NB4 (cell line): ENCODE measurements at places on chromosomes 2 and 18.

- no peak for DNase-seq
Measured at GRCh38 chr18:55559739-55560138, 28.3 kb downstream of the TCF4 start.

DNA sequence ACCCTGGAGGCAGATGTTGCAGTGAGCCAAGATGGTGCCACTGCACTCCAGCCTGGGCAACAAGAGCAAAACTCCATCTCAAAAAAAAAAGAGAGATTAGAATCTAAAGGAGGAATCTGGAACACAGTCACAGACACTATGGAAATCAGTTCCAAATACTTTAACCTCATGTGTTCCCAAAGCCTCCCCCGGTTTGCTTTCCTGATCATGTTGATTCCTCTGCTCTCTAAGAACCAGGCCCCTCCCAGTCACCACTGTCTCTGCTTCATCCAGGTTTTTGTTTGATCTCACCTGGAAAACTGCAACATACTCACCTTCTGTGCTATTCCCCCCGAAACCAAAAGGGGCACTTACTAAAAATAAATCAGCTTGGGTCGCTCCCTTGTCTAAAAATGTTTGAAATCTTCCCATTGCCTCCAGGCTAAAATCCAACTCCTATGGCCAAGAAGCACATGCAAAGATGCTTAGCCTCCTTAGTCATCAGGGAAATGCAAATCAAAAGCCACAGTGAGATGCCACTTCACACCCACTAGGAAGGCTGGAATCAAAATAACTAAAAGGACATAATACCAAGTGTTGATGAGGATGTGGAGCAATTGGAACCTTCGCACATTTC lies 6.2 kb upstream of the NEU2 start:
- DNase-seq = no peak

GRCh38 chr2:211867845-211868451 lies 670.7 kb downstream of the ERBB4 start:
- DNase-seq = peak; percentile 8

DNA sequence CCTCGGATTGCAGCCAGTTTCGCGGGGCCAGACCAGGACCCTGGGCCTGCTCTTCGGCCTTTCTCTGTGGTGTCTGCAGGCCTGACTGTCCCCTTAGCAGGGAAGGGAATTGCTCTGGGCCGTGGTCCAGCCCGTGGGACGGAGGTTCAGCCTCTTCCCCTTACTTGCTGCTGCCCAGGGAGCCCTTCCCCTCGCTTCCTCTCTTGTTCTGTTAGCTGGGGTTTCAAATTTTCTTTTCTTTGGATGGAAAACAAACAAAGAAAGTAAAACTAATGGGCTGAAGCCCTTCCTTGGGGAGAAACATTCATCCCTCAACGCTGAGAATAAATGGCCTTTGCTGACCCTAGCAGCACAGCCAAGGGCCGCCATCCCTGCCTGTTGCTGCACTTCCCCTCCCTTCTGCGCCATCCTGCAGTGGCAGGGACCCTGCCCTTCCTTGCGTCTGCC lies 52.4 kb downstream of the ASAP2 start:
- DNase-seq = peak; percentile 43

DNA sequence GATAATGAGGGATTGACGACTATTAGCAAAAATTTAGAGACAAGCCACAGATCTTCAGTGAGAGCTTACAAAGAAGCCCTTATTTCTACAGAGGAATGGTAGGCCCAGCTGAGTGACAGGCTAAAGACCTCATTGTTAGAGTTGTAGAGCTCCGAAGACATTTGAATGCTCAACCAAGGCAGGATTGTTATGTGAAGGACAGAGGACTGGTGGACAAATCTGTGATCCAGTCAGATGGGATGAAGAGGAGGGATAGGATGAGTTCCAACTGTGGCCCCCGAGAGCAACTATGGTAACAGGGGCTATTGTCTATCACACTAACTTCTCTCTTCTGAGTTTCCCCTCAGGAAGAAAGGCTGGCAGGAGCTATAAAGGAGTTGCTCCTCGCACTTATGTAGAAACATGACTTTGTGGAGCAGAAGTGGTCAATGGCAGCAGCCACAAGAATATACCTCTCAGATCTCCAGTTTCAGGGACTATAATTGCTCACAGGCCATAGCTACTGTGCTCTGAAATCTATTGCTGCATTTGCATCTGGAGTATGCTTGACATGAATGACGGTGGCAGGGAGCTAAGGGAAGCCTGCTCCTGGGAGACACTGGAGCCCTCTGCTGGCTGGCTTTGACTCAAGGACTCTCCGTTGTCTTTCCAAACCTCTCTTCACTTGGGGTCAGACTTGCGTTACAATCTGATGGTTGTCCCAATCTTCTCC lies 50.3 kb upstream of the GREB1L start:
- peak; percentile 67 for DNase-seq

DNA sequence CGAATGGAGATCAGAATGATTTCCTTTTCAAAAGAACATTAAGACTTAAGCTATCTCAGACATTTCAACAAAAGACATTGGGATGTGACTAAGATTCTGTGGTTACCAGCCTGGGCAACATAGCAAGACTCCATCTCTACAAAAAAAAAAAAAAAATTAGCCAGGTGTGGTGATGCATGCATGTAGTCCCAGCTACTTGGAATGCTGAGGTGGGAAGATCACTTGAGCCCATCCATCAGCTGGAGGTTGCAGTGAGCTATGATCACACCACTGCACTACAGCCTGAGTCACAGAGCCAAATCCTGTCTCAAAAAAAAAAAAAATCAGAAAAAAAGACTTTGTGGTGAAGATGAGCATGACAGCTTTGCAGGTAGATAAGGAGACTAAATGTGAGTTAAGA lies 12.8 kb downstream of the RNF103 start:
- no peak for DNase-seq

- no peak for DNase-seq
Measured at GRCh38 chr2:29478641-29479040, 363.4 kb downstream of the CLIP4 start.

- DNase-seq = no peak
Measured at GRCh38 chr2:120017201-120017600, 4.3 kb downstream of the EPB41L5 start.

DNA sequence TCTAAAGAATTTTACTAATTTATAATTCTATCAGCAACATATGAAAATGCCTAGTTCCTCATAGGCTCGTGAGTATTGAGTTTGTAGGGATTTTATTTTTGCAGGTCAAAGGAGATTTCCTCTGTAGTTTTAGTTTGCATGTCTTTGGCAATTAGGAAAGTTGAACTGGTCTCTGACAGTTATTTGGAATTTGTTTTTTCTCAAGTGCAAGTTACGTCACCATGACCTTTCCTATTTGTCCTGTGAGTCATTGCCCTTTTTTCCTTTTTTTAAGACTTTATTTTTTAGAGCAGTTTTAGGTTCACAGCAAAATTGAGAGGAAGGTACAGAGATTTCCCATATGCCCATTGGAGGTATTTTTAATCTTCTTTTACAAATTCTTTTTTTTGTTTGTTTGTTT lies 29.0 kb downstream of the RAMP1 start:
- peak; percentile 59 for DNase-seq

- DNase-seq = peak; percentile 73
Measured at GRCh38 chr18:24118750-24119577, 19.9 kb upstream of the CABYR start.

DNA sequence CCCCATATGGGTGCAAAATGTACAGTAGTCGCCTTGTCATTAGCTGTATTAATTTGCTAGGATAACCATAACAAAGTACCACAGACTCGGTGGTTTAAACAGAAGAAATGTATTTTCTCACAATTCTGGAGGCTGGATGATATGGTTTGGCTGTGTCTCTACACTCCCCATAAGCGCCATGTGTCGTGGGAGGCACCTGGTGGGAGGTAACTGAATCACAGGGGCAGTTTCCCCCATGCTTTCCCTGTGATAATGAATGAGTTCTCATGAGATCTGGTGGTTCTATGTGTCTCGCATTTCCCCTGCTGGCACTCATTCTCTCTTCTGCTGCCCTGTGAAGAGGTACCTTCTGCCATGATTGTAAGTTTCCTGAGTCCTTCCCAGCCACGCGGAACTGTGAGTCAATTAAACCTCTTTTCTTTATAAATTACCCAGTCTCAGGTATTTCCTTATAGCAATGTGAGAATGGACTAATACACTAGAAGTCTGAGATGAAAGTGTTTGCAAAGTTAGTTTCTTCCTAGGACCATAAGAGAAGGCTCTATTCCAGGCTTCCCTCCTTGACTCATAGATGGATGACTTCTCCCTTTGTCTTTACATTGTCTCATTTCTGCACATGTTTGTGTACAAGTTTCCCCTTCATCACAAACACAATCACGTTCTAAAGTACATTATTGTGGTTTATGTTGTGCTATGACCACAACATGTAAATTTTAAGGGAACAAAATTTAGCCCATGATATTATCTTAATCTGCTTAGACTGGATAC lies 1442.6 kb downstream of the SUCLG1 start:
- DNase-seq = no peak

DNA sequence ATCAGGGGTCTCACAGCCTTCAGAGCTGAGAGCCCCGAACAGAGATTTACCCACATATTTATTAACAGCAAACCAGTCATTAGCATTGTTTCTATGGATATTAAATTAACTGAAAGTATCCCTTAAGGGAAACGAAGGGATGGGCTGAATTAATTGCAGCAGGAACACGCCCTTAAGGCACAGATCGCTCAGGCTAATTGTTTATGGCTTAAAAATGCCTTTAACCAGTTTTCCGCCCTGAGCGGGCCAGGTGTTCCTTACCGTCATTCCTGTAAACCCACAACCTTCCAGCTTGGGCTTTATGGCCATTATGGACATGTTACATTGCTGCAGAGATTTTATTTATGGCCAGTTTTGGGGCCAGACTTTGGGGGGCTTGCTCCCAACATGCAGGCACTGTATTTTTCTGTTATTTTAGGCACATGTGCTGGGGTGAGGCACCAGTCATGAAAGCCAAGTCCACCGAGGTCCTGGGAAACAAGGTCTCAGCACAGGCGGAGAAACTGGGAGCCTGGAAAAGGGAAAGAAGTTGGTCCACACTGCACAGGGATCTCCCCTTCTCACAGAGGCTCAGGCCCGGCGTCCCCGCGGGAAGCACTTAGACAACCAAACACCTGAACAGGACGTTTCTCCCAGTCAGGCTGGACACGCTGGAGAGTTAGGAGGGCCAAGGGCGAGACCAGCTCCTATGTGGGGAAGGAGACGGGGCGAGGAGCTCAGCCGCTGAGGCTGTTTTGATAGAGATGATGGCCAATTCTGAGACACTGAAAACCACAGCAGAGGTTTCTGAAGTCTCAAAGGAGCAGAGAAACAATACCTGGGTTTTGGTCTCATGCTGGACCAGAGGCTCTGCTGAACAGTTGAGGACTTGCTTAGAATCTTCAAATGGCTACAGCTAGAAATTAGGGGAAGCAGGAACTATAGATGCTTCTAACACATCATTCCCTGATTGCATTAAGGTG lies 86.7 kb downstream of the TMEM18 start:
- no peak for DNase-seq

- no peak for DNase-seq
Measured at GRCh38 chr2:119240311-119241204, 16.9 kb downstream of the STEAP3 start.

GRCh38 chr2:75071766-75072165 lies 113.3 kb downstream of the POLE4 start:
- no peak for DNase-seq

GRCh38 chr2:113248997-113249770 lies 29.5 kb downstream of the PAX8 start:
- DNase-seq = peak; percentile 85

DNA sequence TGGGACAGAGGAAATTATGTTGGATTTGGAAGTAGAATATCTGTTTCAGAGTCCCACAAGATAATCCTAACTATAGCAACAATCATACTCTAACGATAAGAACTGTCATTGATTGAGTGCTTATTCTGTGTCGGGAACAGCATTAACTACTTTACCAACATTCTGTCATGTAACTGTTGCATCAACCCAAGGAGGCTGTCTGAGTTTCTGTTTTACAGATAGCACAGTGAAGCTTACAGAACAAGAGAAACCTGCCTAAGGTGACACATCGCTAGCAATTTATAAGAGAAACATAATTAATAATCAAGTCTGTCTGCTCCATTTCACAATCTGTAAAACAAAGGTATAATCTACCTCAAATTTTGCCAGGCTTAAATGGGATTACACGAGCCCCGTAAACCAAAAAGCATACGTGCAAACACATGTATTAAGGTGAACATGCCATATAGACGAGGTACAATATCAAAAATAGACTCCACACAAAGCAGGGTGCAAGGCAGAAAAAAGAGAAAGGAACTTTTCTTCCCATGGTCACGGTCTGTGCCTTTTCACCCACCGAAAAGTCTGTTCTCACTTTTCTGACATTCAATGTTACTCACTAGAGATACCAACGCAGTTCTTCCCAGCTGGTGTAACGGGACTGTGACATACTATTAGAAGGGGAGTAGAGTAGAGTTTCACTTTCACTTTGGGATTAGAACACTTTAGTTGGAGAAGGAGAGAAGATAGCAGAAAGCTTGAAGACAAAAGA lies 37.2 kb upstream of the SLC8A1 start:
- peak; percentile 57 for DNase-seq

DNA sequence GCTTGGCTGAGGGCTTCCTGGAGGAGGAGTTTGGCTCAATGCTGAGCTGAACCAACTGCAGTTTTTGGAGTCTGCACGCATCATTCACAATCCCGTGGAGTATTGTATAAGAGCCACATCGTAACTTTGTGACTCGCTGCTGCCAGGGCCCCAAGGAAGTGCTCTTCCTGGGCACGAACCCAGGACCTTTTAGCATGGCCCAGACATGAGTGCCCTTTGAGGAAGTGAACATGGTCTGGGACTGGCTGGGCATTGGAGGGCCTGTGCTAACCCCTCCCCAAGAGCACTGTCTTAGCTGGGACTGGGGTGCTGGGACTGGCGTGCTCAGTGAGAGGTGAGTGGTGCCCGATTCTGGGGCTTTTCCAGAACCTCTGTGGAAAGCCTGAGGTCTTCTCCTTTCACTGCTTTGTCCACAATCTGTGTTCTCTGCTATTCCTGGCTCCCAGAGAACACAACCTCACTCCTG lies 88.6 kb downstream of the LIPG start:
- peak; percentile 5 for DNase-seq

DNA sequence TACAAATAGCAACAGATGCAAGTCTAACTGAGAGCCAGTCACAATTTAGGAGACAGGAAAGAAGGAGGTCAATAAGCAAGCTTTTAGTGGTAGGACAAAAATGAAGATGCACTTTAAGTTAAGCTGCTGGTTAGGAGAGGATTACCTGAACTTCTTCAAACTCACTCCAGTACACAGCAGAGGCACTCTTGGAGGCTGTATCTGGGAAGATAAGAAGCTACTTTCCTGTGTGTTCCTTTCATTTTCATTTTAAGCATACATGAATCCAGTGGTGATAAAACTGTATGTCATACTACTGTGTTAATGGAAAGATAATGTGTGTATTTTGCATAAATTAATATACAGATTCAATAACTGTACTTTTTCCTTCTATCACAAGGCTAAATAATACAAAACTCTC lies 49.6 kb downstream of the HYCC2 start:
- no peak for DNase-seq

GRCh38 chr2:196131384-196131937 lies 39.9 kb downstream of the STK17B start:
- DNase-seq = peak; percentile 91

- peak; percentile 22 for DNase-seq
Measured at GRCh38 chr2:196821195-196821594, 12.0 kb upstream of the C2orf66 start.

- DNase-seq = no peak
Measured at GRCh38 chr18:45566025-45566740, 49.1 kb upstream of the SLC14A2 start.
